ENCODE measurements at places on chromosomes 1 and 21.
A peak's percentile ranks its signal among the peaks of the same experiment; 100 is the strongest.

DNA sequence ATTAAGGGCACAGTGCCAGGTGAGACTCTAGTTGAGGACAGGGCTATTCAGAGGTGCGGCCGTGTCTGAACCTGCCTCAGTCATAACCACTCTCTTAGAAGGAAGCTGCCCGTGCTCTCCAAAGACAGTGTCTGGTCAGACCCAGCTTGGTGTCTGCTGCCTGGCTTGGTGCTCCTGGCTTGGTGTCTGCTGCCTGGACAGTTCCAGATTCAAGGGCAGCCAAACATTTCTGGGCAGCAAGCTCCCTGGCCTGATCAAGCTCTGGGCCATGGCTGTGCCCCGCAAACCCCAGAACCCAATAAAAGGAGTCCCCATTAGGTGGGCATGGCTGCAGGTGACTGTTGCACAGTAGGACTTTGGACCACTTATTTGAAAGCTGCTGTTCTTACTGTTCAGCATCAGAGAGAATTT is 27.7 kb downstream of the NEK2 start:
- DNase-seq: no peak

GRCh38 chr1:232891071-232891470 is 59.3 kb upstream of the NTPCR start:
- no peak for DNase-seq

DNA sequence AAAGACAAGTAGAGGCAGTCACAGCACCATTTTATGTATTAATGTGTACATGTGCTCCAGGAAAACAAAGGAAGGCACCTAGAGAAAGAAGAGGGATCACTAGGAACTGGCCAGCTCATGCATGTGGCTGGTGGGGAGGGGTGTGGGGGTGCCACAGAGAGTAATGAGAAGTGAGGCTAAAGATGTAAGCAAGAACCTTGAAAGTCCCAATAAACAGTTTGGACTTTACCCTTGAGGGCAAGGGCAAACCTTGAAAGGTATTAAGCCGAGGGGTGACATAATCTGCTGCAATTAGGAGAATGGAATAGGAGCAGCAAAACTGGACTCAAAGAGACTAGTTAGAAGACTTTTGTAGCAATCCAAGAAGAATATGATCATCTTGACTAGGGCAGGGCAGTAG is 51.5 kb downstream of the ERI3 start:
- no peak for DNase-seq

DNA sequence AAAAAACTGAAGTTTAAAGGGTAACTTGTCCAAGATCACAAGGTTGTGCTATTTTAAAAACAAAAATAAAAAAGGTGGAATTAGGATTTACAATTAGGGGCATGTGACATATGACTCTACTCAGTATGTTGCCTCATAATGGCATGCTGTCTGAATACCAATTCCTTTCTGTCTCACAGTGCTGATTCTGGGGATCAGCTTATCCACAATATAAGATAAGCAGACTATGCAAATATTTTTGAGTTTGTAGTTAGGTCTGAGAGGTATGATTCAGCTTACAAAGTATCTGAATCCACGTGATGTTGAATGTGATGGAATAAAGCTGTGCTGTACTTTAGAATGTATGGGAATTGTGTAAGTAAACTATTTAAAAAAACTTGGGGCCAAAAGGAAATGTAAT is 216.6 kb downstream of the HHIPL2 start:
- DNase-seq: no peak

GRCh38 chr1:220924331-220924970 is 45.2 kb downstream of the HLX start:
- no peak for DNase-seq

DNA sequence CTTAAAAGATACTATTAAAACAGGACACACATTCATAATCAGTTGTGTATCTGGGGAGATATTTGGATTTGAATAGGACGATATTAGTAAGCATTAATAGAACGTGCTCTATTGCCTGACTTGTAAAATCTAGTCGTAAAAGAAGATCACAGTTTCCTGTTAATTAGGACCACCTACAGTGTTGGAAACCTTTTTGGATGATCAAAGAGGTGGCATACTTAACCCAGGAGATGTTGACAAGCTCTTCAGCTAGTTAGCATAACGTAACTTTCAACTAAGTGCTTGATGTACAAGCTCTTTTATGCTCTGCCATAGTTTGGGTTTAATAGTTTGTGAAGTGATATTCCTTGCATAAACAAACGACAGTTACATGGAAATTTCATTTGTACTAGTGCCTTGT is 293.3 kb upstream of the NR5A2 start:
- DNase-seq: no peak

GRCh38 chr21:25304611-25305010 is 302.7 kb downstream of the MRPL39 start:
- DNase-seq: no peak

- no peak for DNase-seq
Observed at GRCh38 chr1:78092643-78093042, 46.9 kb downstream of the GIPC2 start.

DNA sequence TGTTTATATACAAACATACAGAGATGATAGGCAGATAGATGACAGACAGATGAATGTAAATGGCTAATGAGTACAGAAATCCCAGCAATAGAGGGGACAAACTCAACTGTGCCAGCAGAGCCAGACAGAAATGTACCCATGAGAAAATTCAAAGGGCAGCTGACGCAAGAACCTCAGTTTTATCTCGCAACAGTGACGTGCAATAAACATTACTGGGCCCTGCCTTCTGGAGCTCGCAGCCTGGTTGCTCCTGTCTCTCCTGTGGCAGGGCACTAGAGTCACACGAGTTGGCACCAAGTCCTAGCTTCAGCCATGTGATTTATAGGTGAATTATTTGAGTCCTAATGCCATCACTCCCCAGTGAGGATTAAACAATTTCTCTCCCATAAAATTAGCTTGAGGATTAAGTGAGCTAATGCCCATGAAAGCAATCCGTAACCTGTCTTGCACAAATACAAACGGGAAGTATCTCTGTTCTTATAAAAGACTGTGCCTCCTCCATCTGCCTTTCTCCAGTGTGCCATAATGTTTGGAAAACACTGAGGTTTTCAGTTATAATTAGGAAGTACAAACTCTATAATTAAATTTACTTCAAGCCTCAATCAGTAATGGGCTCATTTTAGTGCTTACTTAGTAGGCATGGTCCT is 50.7 kb downstream of the VAV3 start:
- no peak for DNase-seq

- DNase-seq: peak; percentile 64
Observed at GRCh38 chr1:226702957-226703831, 35.9 kb downstream of the ITPKB start.

DNA sequence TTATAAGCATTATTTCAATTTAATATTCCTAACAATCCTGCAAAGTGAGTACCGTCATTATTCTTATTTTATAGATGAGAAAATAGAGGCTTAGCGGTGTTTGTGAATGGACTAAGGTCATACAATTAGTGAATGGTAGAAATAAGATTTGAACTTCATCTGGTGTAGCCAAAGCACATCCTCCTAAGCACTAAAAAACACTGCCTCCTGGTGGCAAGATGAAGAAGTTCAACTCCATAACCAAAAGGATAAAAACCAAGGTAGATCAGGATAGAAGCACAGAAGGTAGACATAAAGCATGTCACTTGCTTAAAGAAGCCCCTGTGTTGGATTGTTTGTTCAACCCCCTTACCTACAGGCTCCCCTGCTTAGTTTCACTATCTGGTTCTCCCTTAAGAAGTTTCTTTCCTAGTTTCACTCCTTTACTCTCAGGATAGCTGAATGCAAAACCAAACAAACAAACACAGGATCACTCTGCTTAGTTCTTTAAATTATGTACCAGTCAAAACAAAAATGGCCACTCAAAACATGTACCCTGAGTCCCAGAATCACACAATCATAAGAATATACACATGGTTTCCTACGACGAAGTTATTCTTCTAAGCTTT is 12.7 kb upstream of the AIM2 start:
- no peak for DNase-seq

GRCh38 chr1:162916821-162917613 is 56.0 kb upstream of the CCDC190 start:
- no peak for DNase-seq

DNA sequence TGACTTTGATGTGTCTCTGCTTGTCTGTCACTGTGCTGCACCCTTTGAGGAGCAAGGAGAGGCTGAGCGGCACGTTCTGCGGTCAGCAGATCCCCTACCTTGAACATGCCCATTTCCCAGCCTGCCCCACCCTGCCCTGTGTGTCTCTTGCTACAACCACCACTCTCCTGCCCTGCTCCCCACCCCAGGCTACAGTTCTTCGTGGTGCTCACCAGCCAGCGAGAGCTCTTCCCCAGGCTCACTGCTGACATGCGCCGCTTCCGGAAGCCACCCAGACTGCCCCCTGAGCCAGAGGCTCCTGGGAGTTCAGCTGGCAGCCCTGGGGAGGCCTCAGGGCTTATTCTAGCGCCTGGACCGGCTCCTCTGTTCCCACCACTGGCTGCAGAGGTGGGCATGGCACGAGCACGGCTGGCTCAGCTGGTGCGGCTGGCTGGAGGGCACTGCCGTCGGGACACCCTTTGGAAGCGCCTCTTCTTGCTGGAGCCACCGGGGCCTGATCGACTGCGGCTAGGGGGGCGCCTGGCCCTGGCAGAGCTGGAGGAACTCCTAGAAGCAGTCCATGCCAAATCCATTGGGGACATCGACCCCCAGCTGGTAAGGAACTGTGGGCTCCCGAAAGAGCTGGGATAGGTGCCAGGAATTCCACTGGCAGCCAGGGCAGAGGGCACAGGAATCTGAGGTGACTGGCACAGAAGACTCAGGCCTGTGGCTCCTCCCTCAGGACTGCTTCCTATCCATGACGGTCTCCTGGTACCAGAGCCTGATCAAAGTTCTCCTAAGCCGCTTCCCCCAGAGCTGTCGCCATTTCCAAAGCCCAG is 5.6 kb downstream of the HYI start:
- no peak for DNase-seq

- DNase-seq: no peak
Observed at GRCh38 chr21:38772646-38773045, 33.1 kb upstream of the ETS2 start.

GRCh38 chr1:95278173-95279006 is 44.4 kb downstream of the RWDD3 start:
- DNase-seq: no peak

DNA sequence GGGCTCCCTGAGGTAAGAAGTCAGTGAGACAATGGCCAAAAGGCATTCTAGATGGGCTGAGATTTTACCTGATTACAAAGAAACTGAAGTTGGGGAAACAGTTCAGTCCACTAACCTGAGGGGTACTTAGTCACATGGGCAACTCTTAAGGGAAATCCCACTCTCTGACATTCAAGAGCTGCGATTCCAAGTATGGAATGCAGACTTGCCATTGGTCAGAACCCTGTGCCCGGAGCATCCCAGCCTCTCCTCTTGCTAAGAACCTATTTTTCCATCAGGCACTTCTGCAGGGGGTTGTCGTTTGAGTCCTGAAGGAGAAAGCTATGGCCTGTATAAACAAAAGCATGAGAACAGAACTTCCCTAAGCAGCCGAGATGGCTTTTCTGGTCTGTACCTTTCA is 434.9 kb upstream of the DAB1 start:
- DNase-seq: no peak

- no peak for DNase-seq
Observed at GRCh38 chr21:37555672-37556261, 189.2 kb downstream of the DYRK1A start.

DNA sequence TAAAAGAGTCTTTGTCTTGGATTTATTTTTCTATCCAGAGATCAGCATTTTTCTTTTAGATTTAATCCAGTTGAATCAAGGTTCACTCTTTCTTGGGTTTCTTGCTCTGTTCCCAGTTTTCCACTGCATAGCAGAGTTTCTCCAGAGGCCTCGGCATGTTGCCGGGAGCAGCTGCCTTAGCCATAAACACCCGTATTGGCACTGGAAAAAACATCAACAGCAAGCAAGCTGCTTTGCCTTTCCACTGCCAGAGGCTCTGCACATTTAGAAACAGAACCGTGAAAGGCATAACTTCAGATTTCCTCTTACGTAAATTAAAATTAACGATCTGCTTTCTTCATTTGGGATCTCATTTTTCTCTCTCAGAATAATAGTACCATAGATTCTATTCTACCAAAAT is 181.8 kb upstream of the L1TD1 start:
- no peak for DNase-seq

- no peak for DNase-seq
Observed at GRCh38 chr1:41051022-41051421, 29.5 kb upstream of the SLFNL1 start.

- DNase-seq: no peak
Observed at GRCh38 chr1:210527091-210527490, 198.4 kb downstream of the HHAT start.

DNA sequence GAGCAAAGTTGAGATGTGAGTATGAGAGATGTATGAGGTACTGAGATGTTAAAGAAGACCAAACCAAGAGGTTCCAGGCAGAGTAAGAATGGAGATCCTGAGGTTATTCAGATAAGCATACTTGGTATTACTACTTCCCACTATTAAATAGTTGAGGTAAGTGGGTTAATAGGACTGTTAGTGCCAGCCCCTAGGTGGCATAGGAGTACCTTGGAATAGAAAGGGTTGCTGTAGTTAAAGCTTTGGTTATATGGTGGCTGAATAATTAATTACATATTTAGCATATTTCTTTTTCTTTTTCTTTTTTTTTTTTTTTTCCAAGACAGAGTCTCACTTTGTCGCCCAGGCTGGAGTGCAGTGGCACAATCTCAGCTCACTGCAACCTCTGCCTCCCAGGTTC is 397.9 kb upstream of the TMPRSS15 start:
- no peak for DNase-seq

DNA sequence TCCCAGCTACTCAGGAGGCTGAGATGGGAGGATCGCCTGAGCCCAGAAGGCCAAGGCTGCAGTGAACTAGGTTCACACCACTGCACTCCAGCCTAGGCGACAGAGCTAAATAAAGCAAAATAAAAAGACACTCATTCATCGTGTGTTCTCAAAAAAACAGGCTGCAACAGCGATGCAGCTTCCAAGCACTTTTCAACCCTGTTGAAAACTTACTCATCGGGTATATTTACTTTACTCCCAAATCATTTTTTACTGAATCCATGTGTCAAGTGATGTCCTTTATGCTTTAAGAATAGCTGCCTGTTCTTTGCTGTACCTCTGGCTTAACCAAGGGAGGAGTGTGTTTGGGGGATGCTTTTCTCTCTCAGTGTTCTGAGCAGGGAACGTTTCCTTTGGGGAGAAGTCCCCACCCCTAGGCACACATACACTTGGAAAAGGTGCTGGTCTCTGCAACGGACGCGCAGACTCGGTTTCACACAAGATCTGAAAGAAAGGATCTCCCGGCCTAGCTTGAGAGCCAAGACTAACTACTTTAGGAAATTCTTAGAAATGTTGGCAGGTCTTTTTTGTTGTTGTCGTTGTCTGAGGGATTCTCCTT is 1.4 kb downstream of the MAP1LC3C start:
- DNase-seq: no peak

GRCh38 chr21:14582934-14583628 is 37.0 kb upstream of the SAMSN1 start:
- no peak for DNase-seq
